ENCODE measurements at places on chromosomes 6 and 20. TPM values are rescaled to one million over a fixed set of nuclear protein-coding genes. Genes with fewer than 3 reads are reported as not detected.

- peaks cover 6% of the 10 kb centered on the region for H3K27me3 ChIP-seq
- H3K27ac ChIP-seq, result no peak overlapping the region
- peak overlapping the region; percentile 97 for H3K4me3 ChIP-seq
Observed at GRCh38 chr6:138107752-138108592, 753 bp upstream of the PERP start.

DNA sequence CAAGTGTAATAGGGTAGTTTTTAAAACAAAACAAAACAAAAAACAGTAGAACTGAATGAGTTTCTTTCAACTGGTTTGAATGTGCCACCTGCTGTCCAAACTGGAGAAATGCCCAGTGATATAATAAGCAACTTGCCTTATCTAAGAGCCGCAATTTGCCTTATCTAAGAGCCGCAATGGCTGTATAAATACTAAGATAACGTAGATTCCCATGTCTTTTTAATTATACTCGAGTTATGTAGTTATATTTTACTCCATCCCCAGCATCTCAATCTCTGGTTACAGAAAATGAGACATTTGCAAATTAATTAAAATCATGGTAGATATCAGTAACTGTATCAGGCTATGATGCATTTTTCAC, 67.2 kb downstream of the RPP40 start:
- no peaks in the 10 kb centered on the region for H3K27me3 ChIP-seq
- peak; percentile 67 for DNase-seq
- H3K4me3 ChIP-seq, result no peak overlapping the region
- H3K27ac ChIP-seq, result no peak overlapping the region
- no peaks in the 10 kb centered on the region for H3K36me3 ChIP-seq

The RNF182 gene
- 0.78 TPM for total RNA-seq

- no peak overlapping the region for H3K27ac ChIP-seq
- H3K27me3 ChIP-seq, result no peaks in the 10 kb centered on the region
- H3K36me3 ChIP-seq, result no peaks in the 10 kb centered on the region
- no peak overlapping the region for H3K4me3 ChIP-seq
- no peak for DNase-seq
- H3K4me1 ChIP-seq, result no peaks in the 10 kb centered on the region
Observed at GRCh38 chr20:858011-858410, 24.5 kb downstream of the FAM110A start.

GRCh38 chr6:158769771-158770432, 49.3 kb downstream of the EZR start:
- peaks cover 69% of the 10 kb centered on the region for H3K36me3 ChIP-seq
- no peak overlapping the region for H3K4me3 ChIP-seq
- no peak for DNase-seq
- no peaks in the 10 kb centered on the region for H3K27me3 ChIP-seq
- no peaks in the 10 kb centered on the region for H3K4me1 ChIP-seq

GRCh38 chr6:18390476-18390875, 3.3 kb downstream of the RNF144B start:
- H3K36me3 ChIP-seq, result no peaks in the 10 kb centered on the region
- no peak for DNase-seq
- H3K4me1 ChIP-seq, result peaks cover 60% of the 10 kb centered on the region
- H3K27me3 ChIP-seq, result no peaks in the 10 kb centered on the region
- peak overlapping the region; percentile 10 for H3K27ac ChIP-seq

- no peak for DNase-seq
- no peaks in the 10 kb centered on the region for H3K27me3 ChIP-seq
- H3K4me3 ChIP-seq, result no peak overlapping the region
- H3K36me3 ChIP-seq, result no peaks in the 10 kb centered on the region
- no peak overlapping the region for H3K27ac ChIP-seq
Observed at GRCh38 chr6:154783229-154783628, 50.0 kb downstream of the SCAF8 start.

GRCh38 chr6:165697171-165697570, 34.1 kb upstream of the PDE10A start:
- H3K27ac ChIP-seq, result no peak overlapping the region
- DNase-seq, result peak; percentile 76
- no peak overlapping the region for H3K4me3 ChIP-seq

DNA sequence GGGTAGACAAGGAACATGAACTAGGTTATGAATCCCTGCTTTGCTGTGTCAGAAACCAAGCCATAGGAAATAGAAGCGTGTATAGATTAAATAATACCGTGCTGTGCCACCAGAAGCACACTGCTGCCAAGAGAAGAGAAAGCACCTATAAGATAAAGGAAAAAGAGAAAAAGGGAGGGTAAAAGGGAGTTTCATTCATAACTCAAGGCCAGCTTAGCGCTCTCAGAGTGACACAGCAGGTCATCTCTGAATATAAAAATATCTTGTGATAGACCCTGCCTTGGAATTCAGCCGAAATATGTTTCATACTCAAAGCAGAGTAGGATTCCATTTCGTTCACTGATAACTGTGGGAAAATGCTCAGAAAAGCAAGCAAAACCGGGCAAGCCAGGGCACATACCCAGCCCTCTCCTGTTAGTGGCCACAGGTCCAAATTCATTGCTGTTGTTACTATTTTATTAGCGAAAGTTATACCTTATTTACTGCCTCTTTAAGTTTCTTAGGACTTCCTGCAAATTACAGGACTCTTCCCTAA, 8.7 kb downstream of the JAG1 start:
- no peak overlapping the region for H3K4me3 ChIP-seq
- H3K36me3 ChIP-seq, result peaks cover 36% of the 10 kb centered on the region
- DNase-seq, result peak; percentile 46
- H3K27me3 ChIP-seq, result no peaks in the 10 kb centered on the region

Measured in endothelial cell of umbilical vein (primary cell).